ENCODE measurements at places on chromosomes 4 and X.

DNA sequence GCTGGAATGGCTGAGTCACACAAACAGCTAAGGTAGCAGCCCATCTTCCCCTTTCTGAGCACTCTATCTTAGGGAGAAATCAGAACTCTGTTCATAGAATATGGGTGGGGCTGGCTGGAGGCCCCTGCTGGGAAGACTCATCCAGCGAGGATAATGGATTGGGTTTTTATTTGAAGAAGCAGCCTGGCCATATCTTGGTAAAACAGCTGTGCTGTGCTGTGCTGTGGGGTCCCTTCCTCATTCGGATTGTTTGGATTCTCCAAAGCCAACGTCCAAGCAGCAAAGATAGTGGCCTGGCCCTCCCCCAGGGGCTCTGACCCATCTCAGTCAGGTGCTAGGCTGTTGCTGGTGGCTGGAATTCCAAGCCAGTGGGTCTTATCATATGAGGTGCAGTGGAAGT lies 63.8 kb downstream of the ZNF718 start:
- no peak for DNase-seq

GRCh38 chrX:21926527-21927278 lies 13.8 kb upstream of the SMS start:
- no peak for DNase-seq

- DNase-seq: no peak
Measured at GRCh38 chr4:25676221-25676620, 20.6 kb downstream of the SLC34A2 start.

GRCh38 chr4:17293901-17294300 lies 218.0 kb downstream of the QDPR start:
- no peak for DNase-seq

DNA sequence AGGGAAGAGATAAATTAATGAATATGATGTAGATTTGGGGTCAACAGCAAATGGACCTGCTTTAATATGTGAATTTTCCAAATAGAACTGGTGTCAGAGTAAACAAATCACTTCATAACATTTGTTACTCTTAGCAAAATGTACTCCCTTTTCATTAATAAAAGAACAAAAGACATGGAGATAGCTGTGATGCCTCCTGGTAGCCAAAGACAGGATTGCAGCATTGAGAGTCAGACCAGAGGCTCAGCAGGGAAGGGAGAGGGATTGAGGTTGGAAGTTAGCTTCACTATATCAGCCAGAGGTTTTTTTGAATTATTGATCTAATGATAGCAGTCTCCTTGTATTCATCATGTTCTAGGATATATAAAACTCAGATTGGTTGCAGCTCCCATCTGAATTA lies 17.4 kb upstream of the RAB40A start:
- DNase-seq: no peak

DNA sequence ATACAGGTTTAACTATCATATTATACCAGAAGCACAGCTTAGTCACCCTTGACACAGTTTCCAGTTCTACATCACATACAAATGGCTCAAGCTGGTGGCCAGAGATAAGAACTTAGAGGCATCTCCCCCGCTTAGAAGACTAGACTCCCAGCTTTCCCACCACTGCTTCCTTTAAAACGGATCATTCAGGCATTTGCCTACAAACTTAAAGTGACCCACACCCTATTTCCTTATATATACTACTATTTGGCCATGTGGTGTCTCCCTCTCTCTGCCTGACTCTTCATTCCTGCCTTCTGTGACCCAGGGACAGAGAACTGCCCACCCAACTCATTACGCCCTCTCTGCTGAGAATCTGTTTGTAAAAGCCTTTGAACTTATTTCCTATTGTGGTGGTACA lies 781.2 kb upstream of the DIAPH2 start:
- DNase-seq: no peak

- DNase-seq: no peak
Measured at GRCh38 chr4:158814636-158815330, 46.0 kb downstream of the FNIP2 start.

- DNase-seq: peak; percentile 79
Measured at GRCh38 chrX:48957477-48957826, at the start of gene OTUD5. TSS of gene OTUD5 (minus strand) at chrX:48957607. CDS start at chrX:48957570, 37 bp downstream.

DNA sequence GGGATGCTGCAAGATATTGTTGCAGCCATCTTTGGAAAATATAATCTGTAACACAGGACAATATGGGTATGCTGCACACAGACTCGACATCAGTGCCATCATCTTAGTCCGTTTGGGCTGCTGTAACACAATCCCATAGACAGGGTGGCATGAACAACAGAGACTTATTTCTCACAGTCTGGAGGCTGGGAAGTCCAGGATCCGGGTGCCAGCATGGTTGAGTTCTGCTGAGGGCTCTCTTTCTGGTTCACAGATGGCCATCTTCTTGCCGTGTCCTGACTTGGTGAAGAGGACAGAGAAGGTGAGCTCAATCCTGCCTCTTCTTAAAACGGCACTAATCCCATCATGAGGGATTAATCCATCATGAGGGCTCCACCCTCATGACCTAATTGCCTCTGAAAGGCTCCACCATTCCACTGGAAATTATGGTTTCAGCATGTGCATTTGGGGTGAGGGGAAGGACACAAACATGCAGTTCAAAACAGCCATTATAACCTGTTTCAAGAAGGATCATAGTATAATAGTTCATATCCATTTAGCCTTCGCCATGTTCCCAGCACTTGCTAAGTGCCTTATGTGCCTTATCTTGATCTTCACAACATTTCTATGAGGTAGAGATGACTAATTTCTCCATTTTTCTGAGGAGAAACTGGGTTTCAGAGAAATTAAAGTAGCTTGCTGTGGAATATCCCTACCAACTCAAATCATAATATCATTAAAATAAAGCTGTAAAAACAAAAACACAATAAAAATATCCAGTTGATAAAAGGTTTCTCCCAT lies 27.9 kb upstream of the SPP1 start:
- no peak for DNase-seq
